ENCODE measurements at places on chromosomes 12 and 14.

- no peak for DNase-seq
Measured at GRCh38 chr12:52403561-52403960, 2.6 kb downstream of the KRT82 start.

- no peak for DNase-seq
Measured at GRCh38 chr12:56718636-56719035, 6.5 kb downstream of the NACA start.

GRCh38 chr14:24262821-24263733 lies at the start of gene TGM1:
TSS of gene TGM1 (minus strand) at chr14:24263177. CDS start at chr14:24262352, 825 bp downstream.
- DNase-seq, result no peak

DNA sequence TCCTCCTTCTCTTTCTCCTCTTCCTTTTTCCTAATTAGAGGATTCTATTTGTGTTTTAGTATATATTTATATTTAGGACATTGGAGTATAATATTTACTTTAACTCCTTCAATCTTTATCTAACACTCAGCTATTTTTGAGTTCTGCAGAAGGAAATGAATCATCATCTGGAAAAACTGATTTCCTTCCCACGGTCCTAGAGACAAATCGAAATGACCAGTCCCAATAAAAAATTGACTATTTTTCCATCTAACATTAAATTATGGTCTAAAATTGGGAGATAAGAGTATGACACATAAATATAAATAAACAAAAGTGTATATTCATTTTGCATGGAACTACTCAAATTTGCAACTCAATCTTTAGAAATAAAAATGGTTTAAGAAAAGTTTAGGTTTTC lies 167.4 kb downstream of the TMTC3 start:
- DNase-seq, result no peak

DNA sequence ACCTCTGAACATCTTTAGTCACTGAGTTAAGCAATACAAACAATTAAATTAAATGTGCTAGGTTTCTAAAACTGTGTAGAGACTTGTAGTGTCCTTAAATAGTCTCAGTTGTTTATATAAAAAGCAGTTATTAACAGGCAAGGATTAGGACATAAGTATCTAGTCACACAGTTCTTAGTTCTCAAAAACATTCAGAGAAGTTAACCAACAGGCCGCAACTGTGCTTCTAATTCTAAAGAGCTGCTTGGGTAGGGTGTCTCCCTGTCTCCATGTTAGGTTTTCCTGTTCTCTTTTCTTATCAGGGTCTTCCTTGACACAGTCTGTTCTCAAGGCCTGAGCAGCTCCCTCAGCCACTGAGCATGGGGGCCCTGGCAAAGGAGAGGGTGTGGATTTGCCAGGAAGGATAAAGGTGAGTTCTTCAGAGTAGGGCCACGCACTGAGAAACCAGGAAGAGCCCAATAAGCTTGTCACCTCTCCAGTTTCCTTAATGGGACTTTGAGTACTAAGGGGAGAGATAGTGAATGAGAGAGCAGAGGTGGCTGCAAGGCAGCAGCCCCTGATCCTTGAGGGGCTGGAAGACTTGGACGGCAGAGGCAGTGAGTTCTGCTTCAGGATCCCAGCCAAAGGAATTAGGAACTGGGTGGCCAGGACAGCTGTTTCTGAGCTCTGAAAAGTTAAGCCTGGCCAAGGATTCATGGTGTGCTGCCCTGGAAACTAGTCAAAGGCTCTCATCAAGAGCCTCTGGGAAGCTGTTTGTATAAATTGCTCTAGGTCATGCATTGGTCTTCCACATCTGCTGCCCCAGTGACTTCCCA lies 177.3 kb downstream of the MYRFL start:
- no peak for DNase-seq

GRCh38 chr14:103103461-103104388 lies 9.2 kb downstream of the EXOC3L4 start:
- DNase-seq, result peak; percentile 78

DNA sequence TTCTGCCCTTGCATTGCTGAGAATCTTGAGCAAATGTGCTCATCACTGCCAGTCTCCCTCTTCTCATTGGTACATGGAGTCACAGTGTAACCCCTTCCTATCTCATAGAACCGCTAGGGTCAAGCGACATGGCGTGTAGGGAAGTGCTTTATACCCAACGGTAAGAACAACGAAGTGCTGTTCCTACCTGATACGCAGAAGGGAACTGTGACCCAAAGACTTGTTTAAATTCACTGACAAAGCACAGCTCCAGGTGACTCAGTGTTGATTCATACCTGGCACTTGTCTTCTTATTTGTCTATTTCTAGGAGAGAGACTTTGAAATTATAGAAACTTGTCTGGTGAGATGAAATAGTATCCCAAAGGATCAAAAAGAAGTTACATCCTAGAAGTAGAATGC lies 53.7 kb downstream of the FBXL14 start:
- DNase-seq, result no peak

DNA sequence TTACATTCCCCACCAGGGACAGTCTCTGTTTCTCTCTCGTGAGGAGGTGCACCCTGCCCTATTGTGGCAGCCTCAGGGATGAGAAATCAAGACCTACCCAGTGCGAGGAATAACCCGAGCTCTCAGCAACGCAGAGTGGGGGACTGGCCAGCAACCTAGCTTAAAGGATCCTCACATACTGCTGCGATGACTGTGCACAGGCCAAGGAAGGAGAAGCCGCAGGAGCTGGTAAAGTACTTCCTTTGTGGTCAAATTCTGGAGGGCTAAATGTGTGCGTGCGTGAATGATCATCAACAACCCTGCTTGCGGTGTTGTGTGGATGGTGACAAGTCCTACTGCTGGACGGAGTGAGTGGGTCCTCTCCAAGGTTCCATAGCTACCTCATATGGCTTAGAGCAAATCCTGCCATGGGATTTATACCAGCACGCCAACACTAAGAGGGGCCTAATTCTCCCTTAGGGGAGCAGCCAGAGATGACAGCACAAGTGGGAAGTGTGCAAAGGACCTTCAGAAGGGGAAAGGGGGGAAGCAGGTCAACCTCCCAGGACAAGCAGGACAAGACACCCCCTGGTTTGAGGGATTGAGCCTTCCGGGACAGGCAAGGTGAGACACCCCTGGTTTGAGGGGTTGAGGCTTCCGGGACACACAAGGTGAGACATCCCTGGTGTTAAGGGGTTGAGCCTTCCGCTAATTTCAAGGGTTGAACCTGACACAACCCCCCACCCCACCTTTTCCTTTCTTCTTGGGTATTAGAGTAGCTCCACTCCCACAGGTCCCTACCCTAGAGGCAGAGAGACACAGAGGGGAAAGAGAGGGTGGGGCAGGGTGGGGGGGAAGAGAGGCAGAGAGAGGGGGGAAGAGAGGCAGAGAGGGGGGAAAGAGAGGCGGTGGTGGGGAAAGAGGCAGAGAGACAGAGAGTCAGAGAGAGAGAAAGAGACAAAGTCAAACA lies 58.8 kb upstream of the AP4S1 start:
- no peak for DNase-seq

GRCh38 chr12:6444031-6444430 lies 724 bp upstream of the CD27 start:
- no peak for DNase-seq

DNA sequence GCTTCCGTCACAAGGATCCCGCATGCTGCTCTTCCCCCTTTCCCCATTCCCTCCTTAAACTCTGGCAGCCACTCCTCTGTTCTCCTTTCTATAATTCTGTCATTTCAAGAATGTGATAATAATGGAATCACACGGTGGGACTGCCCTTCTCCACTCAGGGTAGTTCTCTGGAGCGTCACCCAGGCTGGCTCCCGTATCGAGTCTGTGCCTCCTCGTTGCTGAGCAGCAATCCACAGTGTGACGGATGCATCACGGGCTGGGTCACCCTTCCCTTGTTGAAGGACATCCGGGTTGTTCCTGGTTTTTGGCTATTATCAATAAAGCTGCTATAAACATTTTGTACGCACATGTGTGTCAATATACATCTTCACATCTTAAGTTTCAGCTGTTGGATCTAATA lies 5.7 kb upstream of the SYNE3 start:
- DNase-seq, result no peak

GRCh38 chr12:96250119-96250685 lies 56.0 kb downstream of the ELK3 start:
- no peak for DNase-seq

Measured in suppressor macrophage treated with lipopolysaccharide for 4 hours (primary cell).